Activated CD4-positive, alpha-beta T cell treated with anti-CD3 and anti-CD28 coated beads, Interleukin-2, amount 50 U/mL, for 48 hours (primary cell): ENCODE measurements at places on chromosomes 7 and 10.

DNA sequence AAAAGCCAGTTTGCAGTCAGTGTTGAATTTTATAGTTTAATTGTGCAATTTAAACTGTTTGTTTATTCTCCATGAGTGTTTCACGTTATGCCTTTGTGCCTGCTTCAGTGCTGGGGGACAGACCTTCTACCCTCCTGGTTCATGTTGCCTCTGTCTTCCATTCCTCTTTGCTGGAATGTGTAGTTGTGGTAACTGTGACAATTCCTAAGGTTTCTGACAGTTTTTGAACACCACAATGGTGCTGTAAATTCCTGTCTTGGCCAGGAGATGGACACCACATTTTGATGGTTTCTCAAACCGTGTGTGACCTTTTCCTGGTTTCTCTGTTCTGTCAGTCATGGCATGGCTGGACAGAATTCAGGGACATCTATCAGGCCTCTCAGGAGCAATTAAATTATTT is 201.7 kb downstream of the BICC1 start:
- DNase-seq, result no peak

GRCh38 chr7:20170633-20171032 is 46.6 kb downstream of the MACC1 start:
- no peak for DNase-seq

GRCh38 chr10:96309628-96310320 is 5.5 kb downstream of the DNTT start:
- DNase-seq, result no peak

- no peak for DNase-seq
Observed at GRCh38 chr10:18196806-18197550, 56.8 kb downstream of the CACNB2 start.

DNA sequence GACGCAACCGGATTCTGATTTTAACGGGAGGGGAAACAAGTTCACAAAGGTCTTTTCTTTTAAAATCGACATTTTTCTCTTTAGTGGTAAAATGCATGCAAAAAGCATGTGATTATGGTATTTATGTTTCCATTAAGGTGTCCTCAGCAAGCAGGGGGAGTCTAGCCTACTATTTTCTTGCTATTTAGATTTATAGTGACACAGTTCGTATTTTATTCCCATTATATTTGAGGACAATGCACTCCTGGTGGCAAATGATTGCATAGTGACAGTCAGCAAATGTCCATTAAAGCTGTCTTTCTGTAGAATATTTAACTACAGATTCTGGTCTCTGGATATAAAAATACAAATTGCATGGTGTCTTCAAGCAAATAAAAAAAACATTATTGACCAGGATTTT is 554.2 kb downstream of the PARD3 start:
- no peak for DNase-seq

DNA sequence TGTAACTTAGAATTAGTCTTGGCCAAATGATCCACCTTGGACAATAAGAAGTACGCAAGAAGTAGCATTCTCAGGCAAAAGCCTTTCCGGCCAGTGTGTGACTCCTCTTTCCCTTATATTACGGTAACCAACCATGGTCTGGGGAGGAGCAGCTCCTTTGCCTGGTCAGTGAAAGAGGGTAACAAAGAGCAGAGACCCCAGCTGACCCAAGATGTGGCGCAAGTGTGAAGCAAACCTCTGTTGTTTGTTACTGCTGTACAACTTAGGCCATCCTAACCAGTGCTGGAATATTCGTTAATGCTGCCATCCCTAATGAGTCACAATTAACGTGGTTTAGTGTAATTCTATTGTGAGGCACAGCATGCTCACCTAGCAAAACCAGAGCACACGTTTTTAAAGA is 44.0 kb downstream of the HIPK2 start:
- DNase-seq, result no peak

GRCh38 chr10:43669386-43669785 is 20.7 kb upstream of the ZNF32 start:
- no peak for DNase-seq
